ENCODE measurements at places on chromosomes 5 and 9.

GRCh38 chr5:74576941-74577456 lies 63.5 kb downstream of the ENC1 start:
- no peak for DNase-seq

GRCh38 chr9:82777366-82777765 lies 285.6 kb downstream of the RASEF start:
- no peak for DNase-seq

- no peak for DNase-seq
These were observed 23.2 kb upstream of the RCL1 start for GRCh38 chr9:4769321-4770080.

- no peak for DNase-seq
These were observed 699.0 kb upstream of the ARRDC3 start for GRCh38 chr5:92081958-92082712.

DNA sequence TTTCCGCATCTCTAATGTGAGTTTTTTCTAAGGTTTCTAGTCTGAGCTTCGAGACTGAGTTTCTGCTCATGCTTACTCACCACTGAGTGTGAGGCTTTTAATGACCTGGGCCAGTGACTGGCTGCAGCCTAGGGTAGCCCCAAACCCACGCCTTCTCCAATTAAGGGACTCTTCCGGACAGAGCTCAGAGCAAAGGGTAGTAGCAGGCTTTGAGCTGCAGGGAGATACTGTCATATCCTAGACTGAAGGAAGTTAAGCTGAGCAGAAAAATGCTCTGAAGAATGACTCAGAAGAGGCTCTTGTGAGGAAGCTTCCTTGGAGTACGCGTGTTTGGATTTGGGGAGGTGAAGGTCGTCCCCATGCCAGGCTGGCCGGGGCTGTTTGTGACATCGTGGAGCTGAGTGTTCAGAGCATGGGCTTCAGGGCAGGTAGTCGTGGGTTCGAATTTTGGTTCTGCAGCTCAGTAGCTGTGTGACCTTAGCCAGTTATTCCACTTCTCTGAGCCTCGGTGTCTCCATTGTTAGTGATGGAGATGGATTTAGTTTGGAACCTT lies 3.5 kb downstream of the USP20 start:
- no peak for DNase-seq

DNA sequence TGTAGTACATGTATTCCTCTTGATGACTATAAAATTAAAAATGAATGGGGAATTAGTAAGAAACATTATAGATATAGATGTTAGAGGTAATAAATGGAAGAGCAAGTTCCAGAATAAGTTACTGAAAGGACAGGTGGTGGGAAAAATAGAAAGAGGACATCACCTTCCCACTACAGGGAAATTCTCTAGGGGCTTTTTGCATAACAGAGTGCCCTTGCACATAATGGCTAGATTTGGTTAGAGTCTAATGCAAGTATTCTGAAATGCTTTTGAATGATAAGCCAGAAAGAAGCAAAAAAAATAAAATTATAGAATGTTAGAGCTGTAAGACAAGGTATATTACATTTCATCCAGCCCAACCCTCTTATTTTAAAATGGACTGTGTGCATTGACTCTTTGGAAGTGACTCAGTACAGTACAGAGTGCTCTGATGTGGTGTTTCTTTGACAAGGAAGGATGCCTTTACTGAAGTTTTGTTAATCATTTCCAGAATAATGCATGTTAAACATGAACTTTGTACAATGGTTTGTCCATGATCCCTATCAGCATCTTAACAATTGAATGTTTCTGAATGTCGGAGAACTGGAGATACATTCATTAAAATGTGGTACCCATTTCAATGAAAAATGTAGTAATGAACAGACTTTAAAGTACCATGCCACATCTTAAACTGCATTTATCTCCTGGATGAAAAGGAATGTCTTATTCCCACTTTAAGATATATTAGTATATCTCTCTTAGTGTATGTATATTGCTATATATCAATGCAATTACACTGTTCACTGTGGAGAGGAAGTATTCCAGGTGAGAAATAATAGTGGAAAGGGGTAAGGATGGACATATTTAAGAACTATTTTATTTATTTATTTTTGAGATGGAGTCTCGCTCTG lies 391.1 kb downstream of the ADGRV1 start:
- DNase-seq = no peak

DNA sequence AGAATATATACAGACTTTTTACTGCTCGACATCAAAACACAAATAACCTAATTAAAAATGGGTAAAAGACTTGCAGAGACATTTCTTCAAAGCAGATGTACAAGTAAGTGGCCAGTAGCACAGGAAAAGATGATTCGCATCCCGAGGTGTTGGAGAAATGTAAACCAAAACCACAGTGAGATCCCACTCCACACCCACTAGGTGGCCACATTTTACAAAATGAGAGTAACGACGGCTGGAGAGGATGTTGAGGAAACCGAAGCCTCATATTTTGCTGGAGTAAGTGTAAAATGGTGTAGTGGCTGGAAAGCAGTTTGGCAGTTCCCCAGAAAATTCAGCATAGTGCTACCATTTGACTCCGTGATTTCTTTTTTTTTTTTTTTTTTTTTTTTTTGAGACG lies 21.3 kb upstream of the GBGT1 start:
- DNase-seq = no peak

GRCh38 chr9:111037356-111037707 lies 938 bp downstream of the LPAR1 start:
- no peak for DNase-seq

- no peak for DNase-seq
These were observed 132.9 kb downstream of the LHFPL2 start for GRCh38 chr5:78515670-78516069.

- DNase-seq = no peak
These were observed 100.9 kb downstream of the PRKACG start for GRCh38 chr9:68913054-68913453.

DNA sequence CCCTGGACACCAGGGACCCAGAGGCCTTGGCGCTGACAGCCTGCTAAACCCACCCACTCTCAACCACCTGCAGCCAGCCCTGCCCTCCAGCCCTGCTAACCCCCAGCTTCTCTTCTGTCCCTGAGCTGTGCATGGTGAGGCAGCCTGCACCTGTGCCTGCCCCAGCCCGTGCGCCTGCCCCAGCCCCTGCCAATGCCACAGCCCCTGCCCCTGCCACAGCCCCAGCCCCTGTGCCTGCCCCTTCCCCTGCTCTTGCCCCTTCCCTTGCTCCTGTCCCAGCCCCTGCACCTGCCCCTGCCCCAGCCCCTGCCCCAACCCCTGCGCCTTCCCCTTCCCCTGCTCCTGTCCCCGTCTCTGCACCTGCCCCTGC lies 43.3 kb upstream of the IRX4 start:
- DNase-seq = no peak

GRCh38 chr9:88651682-88652633 lies 117.0 kb downstream of the NXNL2 start:
- no peak for DNase-seq

GRCh38 chr9:89139455-89139854 lies 39.2 kb downstream of the SHC3 start:
- no peak for DNase-seq

DNA sequence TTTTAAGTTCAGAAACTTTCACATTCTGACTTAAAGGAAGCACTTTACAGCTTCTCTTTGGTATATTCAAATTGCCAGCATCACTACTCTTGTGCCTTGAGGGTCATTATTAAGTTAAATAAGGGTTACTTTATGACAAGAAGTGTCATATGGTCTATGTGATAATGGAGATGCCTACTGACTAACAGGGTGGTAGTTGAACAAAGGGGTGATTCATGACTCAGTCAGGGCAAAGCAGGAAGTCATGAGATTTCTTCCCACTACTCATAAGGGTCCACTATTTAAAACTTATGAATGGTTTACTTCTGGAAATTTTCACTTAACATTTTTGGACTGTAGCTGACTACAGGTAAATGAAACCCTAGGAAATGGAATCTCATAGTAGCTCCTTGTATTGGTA lies 938.3 kb upstream of the PTPRD start:
- DNase-seq = no peak

- no peak for DNase-seq
These were observed 74.2 kb downstream of the WWC1 start for GRCh38 chr5:168365581-168366081.

- DNase-seq = no peak
These were observed 11.8 kb downstream of the IL6ST start for GRCh38 chr5:55982957-55983381.

- DNase-seq = no peak
These were observed 526.0 kb upstream of the ADAMTS16 start for GRCh38 chr5:4614088-4614487.

GRCh38 chr5:36948041-36948440 lies 71.5 kb downstream of the NIPBL start:
- no peak for DNase-seq

GRCh38 chr5:132389585-132390286 lies 20.2 kb downstream of the SLC22A5 start:
- DNase-seq = no peak

- no peak for DNase-seq
These were observed 10.3 kb upstream of the STX17 start for GRCh38 chr9:99896119-99896518.
